Activated T-cell treated with anti-CD3 and anti-CD28 coated beads for 4 hours (primary cell): ENCODE measurements at places on chromosomes 16 and 17.

DNA sequence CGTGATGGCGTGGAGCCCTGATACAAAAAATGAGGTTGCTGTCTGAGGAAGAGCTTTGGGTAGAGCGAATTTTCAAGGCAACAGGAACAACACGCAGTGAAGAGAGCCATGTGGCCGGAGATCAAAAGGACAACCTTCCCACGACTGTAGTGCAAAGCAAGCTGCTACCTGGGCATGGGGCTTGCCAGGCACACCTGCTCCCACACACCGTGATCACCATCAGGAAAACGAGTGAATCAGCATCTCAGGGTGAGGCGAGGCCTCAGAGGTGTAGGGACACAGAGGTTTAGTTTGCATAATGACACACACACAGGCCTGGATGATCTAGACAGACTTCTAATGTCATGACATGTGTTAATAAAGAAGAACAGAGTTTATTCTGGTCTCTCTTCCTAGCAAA, 65.7 kb downstream of the PARN start:
- no peak for DNase-seq

DNA sequence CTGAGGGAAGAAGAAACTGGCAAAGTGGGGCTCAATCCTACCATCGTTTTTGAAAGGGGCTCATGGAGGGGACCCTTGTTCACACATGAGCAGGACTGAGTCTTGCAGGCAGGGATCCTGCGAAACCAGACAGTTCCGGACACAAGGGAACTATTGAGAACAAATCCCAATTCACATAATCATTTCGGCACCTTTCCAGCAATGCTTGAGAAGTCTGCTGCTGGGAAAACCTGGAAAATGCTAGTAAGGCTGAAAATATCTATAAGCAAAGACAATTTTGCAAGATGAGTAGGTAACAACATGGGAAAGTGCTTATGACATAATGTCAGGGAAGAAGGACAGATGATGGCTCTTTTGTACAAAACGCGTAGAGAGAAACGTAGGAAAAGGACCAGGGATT, 52.1 kb upstream of the BPTF start:
- DNase-seq, result no peak

DNA sequence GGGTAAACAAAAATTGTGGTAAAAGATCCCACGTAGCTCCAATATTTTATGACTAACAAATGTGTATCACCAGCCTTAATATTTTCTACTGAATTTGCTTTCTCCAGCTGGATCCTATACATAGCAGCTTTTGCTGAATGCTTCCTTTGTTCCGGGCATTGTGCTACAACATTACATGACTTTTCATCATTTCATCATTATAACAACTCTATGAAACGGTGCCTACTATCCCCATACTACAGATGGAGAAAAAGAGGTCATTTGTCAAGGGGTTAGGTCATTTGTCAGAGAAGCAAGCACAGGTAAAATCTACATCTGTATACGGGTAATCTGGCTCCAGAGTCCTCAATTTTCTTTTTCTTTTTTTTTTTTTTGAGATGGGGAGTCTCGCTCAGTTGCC, 74.3 kb downstream of the KANSL1 start:
- DNase-seq, result no peak

- no peak for DNase-seq
These were observed 4.5 kb upstream of the NR1D1 start for GRCh38 chr17:40104594-40105486.

DNA sequence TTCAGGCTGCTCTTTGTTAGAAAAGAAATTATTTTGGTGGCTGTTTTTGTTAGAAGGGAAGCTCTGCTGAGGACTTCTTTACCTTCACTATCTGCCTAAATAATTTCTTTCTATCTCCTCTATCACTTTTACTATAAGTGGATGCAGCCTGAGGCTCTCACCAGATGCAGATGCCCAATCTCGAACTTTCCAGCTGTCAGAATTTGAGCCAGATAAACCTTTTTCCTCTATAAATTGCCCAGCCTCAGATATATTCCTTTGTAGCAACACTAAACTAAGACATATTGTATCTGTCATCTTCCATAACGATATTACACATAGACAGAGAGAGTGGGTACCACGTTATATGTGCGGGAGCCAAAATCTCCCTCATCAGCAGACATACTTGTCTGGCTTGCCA, 15.7 kb upstream of the CDH8 start:
- no peak for DNase-seq
